Natural killer cell treated with Interleukin-12 subunit alpha and Interleukin-12 subunit beta and Interleukin-15 and Interleukin-18, amount 100 ng/mL, for 72 hours (primary cell): ENCODE measurements at places on chromosomes 2 and 18. TPM values are rescaled to one million over a fixed set of nuclear protein-coding genes. Genes with fewer than 3 reads are reported as not detected.

- DNase-seq, result no peak
These were observed 1077.9 kb upstream of the ZEB2 start for GRCh38 chr2:145597809-145598208.

DNA sequence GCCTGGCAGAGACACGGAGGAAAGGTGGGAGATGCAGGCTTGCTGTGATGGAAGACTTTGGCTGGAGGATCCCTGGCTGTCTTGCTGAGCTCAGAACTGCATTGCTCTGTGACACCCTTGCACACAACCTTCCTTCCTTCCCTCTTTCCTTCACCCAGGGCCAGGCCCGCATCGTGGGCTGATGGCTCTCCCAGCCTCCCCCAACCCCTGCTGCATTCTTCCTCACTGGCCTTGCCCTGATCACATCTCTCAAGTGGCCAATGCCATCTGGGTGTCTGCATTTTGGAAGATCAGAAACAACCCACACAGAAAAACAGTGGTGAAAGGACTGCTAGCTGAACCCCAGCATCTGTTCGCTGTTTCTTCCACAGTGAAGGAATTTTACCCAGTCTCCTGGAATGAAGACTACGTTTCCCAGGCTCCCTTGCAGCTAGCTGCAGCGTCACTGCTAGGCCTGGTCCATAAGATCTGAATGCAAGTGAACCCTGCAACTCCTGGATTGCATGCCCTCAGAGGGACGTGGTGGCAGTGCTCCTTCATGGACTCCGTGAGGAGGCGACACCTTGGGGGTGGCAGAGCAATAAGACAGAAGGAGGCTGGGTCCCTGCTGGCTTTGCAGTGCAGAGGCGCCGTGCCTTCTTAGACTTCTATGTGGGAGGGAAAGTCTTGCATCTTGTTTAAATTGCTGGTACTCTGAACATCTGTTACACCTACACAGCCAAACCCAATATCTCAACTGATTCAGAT is 78.9 kb upstream of the YWHAQ start:
- DNase-seq, result no peak

DNA sequence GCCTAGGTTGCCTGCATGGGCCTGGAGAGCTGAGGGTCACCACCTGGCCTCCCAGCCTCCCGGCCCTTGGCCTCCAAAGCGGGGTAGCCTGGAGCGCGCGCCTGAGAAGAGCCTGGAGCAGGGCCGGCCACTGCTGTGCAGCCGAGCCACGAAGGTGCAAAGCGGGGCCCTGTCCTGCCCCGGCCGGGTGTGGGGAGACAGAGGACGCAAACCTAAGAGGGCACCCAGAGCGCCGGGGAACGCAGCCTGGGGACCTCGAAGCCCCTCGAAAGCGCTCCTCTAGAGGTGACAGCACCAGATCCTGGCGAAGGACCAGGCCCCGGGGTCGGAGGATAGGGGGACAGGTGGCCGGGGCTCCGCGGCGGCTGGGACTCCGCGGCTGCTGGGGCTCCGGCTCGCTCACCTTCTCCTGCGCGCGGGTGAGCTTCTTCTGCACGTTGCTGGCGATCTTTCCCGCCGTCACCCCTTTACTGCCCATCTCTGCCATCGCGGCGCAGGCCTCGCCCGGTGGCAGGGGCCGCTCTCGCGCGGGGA is 430 bp downstream of the BIN1 start:
- DNase-seq, result no peak

GRCh38 chr2:101374821-101375561 is 12.3 kb downstream of the CREG2 start:
- DNase-seq, result no peak

- peak; percentile 52 for DNase-seq
These were observed 5.6 kb downstream of the PDCD1 start for GRCh38 chr2:241852981-241853631.

- DNase-seq, result no peak
These were observed 49.7 kb upstream of the AP1S3 start for GRCh38 chr2:223887127-223887526.

GRCh38 chr2:134852518-134852917 is 14.1 kb downstream of the ACMSD start:
- DNase-seq, result no peak

DNA sequence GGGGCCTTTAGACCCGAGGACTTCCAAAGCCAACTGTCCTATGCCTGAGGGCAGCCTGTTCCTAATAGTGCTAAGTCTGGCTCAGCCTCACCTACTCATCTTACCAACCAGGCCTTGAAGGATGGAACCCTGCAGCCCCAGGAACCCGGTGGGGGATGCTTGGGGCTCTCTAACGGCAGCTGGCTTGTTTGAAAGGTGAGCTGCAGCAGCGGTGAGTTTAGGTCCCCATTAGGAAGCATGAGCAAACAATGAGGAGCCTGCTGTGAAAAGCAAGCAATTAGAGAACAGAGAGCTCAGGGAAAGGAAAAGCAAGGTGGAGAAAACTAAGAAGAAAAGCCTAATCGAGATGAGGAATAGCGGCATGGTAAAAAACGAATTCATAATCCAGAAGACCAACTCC is 39.9 kb downstream of the SP110 start:
- DNase-seq, result no peak

The SLC9A4 gene
- 0.14 TPM for total RNA-seq

The C2orf81 gene
- 2.2 TPM for total RNA-seq

The SIX3 gene
- not detected for total RNA-seq

The SNTG2 gene
- not detected for total RNA-seq
